ENCODE measurements at places on chromosomes 7 and 10.

DNA sequence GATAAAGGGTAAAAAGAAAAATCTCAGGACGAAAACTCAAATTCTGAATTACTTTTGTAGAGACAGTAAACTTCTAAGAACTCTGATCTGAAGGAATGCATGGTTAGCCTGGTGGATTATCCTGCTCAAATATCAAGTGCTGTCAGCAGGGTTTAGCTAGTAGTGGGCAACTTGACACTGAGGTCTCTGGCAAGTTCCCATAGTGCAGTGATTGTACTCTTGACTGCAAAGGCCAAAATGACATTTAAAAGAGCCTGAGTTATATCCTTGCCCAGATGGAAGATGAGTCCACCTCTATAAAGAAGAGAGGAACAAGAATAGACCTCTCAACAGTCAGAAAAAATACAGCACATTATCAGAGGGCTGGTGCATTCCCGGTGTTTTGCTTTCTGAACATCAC is 304.5 kb upstream of the IMMP2L start:
- no peak for DNase-seq

GRCh38 chr10:44962870-44963738 is 3.5 kb downstream of the RASSF4 start:
- DNase-seq, result no peak

DNA sequence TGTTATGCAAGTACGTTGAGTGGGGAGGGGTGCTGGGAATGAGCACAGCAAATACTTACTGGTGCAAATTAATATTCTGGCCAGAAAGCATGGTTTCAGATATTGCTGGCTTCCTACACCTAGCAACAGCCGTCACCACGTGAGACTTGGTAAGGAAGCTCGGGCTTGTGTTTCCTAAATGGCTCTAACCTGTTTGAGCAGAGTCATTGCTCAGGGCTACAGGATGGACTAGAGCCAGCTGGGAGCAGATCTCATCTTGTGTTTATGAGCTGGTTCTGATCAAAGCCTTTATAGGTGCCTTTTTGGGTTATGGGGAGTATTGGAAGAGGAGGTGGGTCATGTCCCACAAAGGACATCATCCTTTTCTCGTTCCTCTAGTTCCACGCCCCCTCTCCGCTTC is 200.3 kb downstream of the BUB3 start:
- DNase-seq, result no peak

- DNase-seq, result no peak
These were observed 111.2 kb downstream of the PTPRN2 start for GRCh38 chr7:158476331-158476932.

- no peak for DNase-seq
These were observed 340.1 kb upstream of the MGMT start for GRCh38 chr10:129126982-129127381.
